ENCODE measurements at places on chromosomes 12 and 14.

GRCh38 chr14:88791629-88792472 lies 902 bp downstream of the EML5 start:
- peak; percentile 15 for DNase-seq

- no peak for DNase-seq
These were observed 86.8 kb upstream of the ADAMTS20 start for GRCh38 chr12:43638806-43639205.

DNA sequence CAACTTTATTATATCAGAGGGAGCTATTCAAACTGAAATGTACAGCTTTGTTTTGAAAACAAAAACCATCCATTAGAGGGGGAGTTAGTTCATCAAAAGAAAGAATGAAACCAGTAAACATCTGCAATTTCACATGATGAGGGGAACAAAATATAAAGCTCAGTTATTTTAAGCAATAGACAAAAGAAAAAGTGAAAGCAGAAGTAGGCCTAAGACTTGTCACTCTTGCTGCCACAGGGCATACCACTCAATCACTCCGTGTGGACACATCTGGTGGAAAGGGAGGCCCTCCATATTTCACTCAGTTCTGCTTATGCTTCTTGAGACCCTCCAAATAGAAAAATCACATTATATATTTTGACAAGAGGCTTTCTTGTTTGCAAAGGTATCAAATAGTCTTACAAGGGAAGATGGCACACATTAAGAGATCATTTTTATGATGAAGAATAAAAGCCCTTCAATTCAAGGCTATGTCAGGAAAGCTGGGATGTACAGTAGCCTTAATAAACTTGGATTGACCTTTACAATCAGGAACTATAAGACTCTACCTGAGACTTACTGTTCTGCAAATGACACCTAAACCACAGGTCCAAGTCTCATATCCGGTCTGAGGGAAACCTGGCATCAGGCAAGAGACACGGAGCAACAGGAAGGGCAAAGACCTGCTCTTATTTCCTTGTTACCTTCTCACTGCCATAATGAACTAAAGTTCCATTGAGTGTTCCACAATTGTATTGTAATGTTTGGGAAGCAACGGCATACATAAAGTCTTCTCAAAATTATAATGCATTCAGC lies 222.5 kb upstream of the GRIP1 start:
- no peak for DNase-seq

DNA sequence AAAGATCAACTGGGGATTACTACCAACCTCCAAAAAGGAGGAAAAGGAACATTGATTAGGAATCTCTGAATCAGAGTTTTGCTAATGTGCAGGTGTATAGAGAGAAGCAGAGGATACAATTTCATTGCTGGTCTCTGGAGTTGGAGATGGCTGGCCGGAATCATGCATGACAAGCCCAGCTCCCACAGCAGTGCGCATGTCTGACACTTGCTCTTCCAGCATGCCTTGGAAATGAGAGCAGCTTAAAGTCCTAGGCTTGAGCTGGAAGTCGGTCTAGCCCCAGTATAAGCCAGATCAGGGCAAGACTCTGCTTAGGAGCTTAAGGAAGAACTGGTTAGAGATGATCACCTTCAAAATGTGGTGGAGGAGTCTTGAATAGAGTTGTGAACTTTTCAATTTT lies 742.8 kb downstream of the DIO2 start:
- no peak for DNase-seq

GRCh38 chr12:54173066-54173726 lies 15.6 kb downstream of the SMUG1 start:
- DNase-seq: peak; percentile 18

- DNase-seq: no peak
These were observed 236.1 kb downstream of the C12orf50 start for GRCh38 chr12:87793131-87793530.

DNA sequence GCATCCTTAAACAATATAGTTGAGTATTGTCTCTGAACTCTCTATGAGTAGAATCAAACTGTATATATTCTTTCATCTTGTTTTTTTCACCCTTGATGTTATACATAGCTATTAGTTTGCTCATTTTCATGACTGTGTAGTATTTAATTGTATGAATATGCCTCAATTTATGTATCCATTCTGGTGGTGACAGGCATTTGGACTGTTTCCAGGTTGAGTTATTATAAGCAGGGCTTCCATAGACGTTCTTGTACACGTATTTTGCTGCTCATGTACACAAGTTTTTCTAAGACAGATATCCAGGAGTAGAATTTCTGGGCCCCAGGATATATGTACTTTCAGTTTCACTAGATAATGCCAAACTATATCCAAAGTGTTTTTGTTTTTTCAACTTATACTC lies 211.4 kb downstream of the NTF3 start:
- DNase-seq: no peak

DNA sequence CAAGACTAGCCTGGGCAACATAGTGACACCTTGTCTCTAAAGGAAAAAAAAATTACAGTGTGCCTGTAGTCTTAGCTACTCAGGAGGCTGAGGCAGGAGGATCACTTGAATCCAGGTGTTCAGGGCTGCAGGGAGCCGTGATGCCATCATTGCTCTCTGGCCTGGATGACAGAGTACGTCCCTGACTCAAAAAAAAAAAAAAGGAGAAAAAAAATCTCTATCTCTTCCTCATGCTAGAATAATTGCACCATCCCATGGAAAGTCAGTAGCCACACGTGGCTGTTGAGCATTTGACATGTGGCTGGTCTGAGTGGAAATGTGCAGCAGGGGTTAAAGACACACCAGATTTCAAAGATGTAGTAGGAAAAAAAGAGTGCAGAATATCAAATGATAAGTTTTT lies 3.8 kb downstream of the RILPL1 start:
- no peak for DNase-seq

DNA sequence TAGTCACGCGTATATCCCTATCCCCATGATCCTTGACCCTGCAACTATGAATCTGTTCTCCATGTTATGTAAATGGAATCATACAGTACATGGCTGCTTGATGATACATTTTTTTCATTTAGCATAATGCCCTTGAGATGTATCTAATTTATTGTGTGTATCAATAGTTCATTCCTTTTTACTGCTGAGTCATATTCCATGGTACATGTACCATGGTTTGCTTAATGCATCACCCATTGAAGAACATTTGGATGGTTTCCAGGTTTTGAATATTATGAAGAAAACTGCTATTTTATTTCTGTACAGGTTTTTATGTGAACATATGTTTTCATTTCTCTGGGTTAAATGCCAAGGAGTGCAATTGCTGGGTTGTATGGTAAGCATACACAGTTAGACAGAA lies 4.0 kb upstream of the RNASE10 start:
- no peak for DNase-seq

DNA sequence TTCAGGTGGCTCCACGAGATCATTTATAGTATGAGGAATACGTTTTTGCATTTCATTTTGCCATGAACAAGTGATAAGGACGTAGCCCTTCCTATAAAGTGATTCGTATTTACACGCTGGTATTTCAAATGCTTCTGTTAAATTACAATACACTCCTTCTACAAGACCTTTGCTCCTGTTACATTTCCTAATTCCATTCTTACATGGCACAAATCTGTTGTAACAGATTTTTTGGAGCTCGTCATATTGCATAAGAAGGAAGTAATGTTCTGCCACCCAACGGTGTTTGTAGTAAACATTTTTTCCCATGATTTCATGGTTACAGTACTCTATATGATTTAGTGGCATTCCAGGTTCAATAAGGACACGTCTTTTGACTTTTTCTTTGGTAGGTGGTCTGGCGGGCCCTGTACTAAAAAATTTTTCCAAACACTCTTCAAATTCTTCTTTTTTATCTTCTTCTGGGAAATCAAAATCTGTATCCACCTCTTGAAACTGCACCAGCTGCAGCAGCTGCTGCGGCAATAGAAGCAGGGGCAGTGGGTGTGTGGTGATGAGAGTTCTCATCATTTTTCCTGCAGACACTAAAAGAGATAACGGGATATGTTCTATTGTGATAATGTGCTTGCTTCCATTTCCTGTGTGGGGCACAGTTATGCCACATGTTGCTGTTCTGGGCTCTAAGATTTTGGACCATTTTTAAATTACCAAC lies 4.2 kb downstream of the RNASE9 start:
- DNase-seq: no peak

GRCh38 chr14:37139710-37140109 lies 32.7 kb downstream of the SLC25A21 start:
- DNase-seq: no peak

- no peak for DNase-seq
These were observed 40.2 kb downstream of the TEAD4 start for GRCh38 chr12:2999265-2999841.

DNA sequence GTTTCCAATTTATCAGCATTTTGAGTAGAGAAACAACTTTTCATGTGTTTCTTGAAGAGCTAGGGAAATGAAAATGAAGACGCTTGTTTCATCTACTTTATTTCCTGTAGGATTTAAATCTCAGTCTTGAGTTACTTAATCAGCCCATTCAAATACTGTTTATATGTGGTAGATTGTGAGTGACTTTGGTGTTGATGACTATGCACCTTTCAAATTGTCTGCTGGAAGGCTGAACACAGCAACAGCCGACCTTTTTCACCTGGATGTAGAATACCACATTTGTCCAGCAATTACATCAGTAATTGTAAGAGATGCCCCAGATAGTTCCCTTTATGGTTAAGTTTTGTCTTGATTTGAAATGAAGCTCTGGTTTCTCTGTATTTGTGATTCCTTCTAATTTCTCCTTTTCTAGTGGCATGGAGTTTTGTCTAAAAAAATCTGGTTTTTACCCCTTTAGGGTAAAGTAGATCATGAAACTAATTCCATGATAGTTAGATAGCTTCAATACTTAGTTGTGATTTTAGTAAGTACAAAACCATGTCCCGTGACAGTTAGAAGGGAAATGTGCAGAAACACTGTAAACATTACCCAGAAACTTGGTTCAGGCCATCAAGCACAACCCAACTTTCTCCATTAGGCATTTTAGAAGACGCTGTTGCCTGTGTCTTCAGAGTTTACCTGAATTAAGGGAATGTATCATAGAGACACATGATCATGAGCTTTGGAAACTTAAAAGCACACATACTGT lies 165.0 kb downstream of the SRGAP1 start:
- DNase-seq: no peak

DNA sequence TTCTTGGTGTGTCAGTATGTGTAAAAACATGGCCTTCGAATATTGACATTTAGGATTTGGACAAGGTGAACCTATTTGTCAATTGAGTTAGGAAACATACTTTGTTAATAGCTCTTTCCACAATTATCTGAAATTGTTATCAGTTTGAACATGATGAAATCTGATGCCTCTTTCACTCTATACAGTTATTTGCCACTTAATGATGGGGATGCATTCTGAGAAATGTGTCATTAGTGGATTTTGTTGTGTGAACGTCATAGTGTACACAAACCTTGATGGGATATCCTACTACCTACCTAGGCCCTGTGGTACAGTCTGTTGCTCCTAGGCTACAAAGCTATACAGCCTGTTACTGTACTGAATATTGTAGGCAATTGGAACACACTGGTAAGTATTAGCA lies 4.8 kb downstream of the TULP3 start:
- no peak for DNase-seq

- DNase-seq: no peak
These were observed 19.8 kb downstream of the CKB start for GRCh38 chr14:103502877-103503276.

GRCh38 chr12:104010121-104010520 lies 39.9 kb downstream of the GLT8D2 start:
- no peak for DNase-seq

GRCh38 chr12:110928700-110929099 lies 8.3 kb upstream of the MYL2 start:
- no peak for DNase-seq

DNA sequence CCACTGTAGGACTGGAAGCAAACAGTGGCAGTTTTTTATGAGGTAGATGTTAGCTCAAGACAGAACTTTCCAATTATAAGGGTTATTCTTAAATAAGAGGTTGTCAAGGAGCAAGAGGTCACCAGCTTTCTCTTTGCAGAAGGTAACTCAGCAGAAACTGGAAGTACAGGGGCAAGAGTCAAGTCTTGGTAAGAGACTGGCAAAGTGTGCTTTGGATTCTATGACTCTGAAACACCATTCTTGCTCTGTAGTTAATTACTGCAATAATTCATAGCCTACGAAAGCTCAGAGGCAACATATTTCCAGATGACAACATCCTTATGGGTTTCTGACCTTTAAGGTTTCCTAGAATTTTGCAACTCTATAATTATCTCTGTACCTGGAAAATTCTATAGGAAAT lies 51.3 kb downstream of the RMST start:
- DNase-seq: no peak

DNA sequence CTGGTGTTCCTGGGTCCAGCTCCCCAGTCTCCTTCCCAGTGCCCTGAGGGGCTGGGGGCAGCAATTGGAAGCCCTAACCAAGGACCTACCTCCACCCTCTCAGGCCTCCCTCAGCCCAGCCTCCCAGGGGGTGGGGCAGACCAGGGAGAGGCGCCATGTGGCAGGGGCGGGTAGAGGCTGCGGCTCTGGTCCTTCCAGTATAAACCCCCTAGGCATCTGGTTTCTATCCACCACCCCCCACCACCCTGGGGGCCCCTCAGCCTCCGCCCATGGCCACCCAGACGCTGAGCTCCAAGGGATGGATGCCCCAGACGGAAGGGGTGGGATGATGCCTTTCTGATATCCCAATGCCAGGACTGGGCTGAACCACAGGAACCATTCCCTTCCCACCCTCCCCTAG lies 2.8 kb upstream of the SP7 start:
- DNase-seq: no peak

DNA sequence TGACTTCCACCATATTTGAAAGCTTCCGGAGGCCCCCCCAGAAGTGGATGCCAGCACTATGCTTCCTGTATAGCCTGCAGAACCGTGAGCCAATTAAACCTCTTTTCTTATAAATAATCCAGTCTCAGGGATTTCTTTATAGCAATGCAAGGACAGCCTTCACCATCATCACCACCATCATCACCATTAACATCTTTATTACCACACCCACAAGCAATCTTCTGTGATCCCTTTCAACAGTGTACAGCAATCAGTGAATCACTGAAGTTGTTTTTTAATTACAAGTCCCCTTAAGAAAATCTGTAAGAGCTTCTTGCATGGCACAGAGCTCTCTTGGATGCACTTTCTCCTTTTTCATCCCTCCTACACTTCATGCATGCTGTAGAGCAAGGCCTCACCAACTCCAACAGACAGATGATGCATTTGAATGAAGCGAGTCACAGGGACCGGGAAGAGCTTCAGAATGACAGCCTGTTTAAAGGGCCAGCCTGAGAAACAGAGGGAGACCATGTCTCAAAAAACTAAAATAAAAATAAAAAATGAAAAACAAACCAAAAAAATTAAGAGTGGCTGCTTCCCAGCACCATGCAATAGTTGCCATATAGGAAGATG lies 83.6 kb upstream of the VASH1 start:
- no peak for DNase-seq

GRCh38 chr14:83994020-83994419 lies 1535.9 kb upstream of the FLRT2 start:
- no peak for DNase-seq

Measured in activated T-helper 2 cell treated with anti-CD3 and anti-CD28 coated beads, Interferon-gamma antibody, Interleukin-2, Interleukin-4, amounts not matched to agents 10 μg/mL and 5 μg/mL and 100 μg/mL, durations not matched to agents 14 hours and 24 hours and 36 hours (primary cell).